Activated T-cell treated with anti-CD3 and anti-CD28 coated beads for 48 hours (primary cell): ENCODE measurements at places on chromosomes 13 and 19.

GRCh38 chr19:57720878-57721277, 6.5 kb downstream of the ZNF671 start:
- no peak for DNase-seq

DNA sequence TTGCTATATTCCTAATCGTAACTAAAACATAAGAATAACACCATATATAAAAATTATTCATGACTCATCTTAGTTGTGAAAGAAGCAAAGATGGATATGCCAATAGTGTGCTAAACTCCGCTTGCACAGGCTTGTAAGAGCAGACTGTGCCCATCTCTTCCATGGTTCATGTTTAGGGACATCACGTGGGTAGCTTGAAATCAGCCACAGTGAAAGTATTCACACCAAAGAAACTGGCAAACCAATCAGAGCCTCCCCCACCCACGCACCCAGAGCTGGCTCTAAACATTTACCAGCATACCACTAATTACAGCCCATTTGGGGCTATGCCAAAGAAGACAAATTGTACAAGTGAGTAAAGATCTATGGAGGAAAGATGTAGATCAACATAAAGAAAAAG, 147.5 kb downstream of the DIAPH3 start:
- no peak for DNase-seq

GRCh38 chr13:43787997-43788396, 1.2 kb upstream of the ENOX1 start:
- DNase-seq = no peak

GRCh38 chr13:112838038-112838841, 130.8 kb upstream of the MCF2L start:
- no peak for DNase-seq

DNA sequence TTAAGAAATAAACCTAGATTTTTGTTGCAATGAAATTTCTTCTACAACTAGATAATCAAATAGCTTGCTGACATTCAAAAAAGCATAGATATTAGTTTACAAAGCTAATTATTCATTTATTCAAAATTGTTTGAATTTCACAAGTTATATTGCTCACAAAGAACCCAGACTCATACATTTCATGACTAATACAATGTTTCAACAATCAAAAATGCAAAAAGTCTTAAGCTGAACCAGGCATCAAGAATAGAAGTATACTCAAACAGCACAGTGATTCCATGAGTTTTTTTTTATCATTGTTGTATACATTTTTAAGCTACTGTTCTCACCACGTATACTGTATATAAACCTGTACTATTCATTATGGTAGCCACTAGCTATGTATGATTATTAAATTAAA, 51.0 kb downstream of the DIAPH3 start:
- no peak for DNase-seq

- DNase-seq = no peak
These were observed 27.8 kb upstream of the F2RL3 start for GRCh38 chr19:16861011-16861410.

DNA sequence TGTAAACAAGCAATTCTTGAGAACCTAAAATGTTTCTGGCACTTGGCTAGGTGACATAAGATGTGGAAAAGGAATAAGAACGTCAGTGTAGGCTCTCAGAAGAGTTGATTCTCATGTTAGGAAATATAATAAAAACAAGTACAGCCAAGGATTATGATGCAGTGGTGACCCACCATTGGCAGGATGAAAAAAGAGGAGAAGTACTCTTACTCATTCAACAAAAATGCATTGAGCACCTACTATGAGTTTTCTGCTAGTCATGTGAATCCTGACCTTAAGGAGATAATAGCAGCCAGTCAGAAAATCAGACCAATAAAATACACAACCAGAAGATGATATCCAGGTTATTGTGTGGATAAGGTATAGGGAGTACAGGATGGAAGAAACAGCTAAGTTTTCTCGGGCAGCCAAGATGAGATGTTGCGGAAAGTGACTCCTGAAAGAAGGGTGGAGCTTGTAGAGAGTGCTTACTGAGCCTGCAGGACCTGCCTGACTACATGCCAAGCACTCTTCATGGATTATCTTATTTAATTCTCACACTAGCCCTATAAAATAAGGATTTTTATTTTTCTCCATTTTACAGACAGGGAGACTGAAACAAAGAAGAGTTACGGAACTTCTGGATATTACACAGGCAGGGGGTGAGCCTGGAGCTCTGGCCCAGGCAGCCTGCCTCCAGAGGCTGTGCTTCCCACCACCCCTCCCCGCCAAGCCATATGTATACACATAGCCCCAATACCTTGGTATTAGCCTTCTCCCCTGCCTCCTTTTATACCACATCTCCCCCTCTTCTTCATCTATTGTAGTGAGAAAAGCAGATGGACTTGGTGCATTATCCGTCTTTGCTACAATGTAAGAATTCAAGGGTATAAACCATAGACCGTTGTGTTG, 58.0 kb downstream of the TGDS start:
- DNase-seq = no peak

GRCh38 chr13:47705185-47705584, 295.9 kb downstream of the SUCLA2 start:
- no peak for DNase-seq

DNA sequence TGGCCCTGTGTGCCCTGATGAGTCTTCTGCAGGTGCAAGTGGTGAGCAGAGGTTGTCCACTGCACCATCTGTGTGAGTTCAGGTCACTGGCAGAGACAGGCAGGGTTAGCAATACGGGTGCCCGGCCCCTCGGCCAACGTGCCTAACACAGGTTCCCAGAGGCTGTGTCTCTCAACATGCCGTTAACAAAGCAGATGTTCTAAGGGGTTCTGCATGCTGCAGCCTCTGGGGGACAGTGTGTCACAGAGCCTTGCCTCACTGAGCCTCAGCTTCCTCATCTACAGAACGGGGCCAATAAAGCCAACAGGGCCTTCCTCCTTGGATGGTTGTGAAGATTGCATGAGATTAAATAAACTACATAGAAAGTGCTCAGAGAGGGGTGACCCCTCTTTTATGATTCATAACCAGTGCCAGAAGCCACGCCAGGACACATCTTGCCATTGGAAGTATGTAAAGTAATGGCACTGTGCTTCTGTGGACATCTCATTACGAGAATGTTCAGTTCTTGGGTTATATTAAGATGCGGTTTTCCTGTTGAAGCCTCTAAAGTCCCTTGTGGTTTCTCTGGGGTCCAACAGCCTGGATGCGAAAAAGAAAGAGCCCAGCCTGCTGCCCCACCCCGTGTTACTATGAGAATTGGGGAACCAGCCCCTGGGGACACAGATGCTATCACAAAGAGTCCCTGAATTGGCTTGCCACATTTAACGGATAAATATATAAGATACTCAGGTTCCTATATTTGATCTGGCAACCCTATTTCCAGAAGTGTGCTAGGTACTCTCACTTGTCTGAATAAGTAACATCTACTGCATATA, 11.2 kb upstream of the ARHGEF18 start:
- DNase-seq = no peak

GRCh38 chr19:51926784-51927741, at the start of gene ZNF613:
TSS of gene ZNF613 (plus strand) at chr19:51927472. CDS start at chr19:51936221, 8,749 bp downstream.
- DNase-seq = peak; percentile 72

- no peak for DNase-seq
These were observed 7.6 kb downstream of the GPR32 start for GRCh38 chr19:50777830-50778303.
